ENCODE measurements at places on chromosomes 6 and 20.

DNA sequence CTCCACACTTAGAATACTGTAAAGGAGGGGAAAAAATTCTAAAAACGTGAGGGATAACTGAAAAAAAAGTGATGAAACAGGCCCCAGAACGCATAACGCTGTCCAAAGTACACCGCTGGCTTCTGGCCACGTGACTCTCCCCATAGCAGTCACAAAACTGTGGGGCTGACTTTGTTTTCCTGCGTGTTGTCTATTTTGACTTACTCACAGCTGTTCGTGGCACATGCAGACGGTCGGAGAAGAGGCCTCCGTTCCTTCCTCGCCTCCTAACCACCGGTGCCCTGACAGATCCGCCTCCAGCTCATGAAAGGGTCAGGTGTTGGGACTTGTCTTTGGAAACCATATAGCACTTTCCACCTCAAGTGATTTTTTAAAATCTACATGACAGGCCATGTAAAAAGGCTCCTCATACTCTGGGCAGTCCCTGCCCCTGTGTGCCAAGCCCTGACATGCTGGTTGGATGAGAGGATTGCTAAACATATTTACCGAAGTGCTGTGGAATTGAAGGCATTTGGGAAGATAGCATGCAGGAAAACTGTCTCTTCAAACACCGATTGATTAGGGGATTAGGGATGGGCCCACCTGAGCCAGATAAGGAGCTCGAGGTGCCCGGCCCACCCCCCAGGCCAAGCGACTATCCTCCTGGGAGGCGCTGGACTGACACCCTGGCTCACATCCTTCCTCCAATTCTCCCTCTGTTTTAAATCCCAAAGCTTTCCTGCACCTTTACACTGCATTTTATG lies 54.8 kb downstream of the DACT2 start:
- DNase-seq = no peak

DNA sequence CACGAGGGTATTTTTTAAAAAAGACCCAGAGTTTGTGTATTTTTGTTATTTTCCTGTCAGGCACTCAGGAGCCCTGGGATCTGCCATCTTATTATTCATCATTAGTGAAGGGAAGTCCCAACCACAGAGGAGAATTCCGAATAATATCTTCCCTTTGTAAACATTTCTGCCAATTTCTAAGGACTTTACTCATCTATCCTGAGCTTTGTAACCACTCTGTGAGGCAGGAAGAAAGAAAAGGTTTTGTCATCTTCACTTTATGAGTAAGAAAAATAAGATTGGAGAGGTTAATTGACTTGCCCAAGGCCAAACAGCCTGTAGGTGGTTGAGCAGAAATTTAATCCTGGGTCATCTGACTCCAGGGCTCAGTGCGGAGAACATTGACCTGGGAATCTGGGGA lies 23.0 kb upstream of the IYD start:
- DNase-seq = no peak

- no peak for DNase-seq
Observed at GRCh38 chr6:56815436-56815835, 139.5 kb upstream of the BEND6 start.

GRCh38 chr6:43900560-43900915 lies 130.5 kb downstream of the VEGFA start:
- DNase-seq = no peak

- DNase-seq = no peak
Observed at GRCh38 chr6:153170511-153170910, 39.4 kb upstream of the RGS17 start.

DNA sequence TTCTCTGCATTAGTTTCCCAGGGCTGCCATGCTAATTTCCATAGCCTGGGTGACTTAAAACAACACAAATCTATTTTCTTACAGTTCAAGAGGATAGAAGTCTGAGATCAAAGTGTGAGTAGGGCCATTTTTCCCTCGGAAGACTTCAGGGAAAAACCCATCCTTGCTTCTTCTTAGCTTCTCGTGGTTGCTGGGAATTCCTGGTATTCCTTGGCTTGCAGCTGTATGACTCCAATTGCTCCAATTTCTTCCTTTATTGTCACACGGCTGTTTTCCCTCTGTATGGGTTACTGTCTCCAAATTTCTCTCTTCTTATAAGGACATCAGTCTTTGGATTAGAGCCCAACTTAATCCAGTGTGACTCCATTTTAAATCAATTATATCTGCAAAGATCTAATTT lies 128.4 kb upstream of the JAG1 start:
- no peak for DNase-seq

DNA sequence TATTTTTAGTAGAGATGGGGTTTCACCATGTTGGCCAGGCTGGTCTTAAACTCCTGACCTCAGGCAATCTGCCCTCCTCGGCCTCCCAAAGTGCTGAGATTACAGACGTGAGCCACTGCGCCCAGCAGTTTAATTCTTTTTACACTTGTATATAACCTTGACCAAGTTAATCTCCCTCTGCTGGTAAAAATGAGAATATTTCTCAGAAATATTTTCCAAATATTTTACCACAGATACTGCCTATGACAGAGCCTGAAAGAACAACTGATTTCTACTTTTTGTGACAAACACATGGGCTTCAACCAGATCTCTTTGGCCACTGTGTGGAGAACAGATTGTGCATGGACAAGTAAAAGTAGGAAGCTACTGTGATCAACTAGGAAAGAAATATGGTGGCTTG lies 21.2 kb upstream of the NHSL1 start:
- peak; percentile 21 for DNase-seq

DNA sequence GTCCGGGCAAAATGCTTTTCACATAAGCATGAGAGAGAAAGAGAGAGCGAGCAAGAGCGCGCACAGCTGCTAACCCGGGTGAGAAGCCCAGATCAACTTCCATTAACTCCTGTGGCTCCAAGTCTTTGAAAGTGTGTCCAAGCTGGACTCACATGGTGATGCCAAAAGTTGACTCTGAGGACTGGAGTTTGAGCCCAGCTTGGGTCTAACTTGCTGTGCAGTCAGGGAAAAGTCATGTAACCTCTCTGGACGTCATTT lies 357.2 kb upstream of the SULF2 start:
- DNase-seq = no peak

DNA sequence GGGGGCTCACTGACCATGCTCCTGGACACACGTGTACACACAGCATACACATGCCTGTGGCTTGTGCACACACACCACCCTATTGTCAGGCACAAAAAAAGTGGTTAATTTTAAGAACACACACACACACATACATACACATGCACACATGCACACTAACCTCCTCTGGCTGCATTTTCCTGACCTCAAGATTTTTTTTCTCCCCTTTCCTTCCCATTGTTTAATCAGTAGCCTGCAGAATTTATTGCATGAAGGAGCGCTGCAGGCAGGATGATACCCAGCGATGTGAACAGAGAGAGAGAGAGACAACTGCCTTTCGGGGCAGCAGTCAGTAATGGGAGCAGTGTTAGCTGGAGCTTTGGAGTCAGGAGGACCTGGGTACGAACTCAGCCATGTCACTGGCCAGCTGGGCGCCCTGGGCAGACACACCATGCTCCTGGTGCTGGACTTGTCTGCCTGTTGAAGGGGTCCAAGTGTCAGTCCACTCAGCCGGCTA lies 990 bp upstream of the TRAF3IP2 start:
- no peak for DNase-seq

GRCh38 chr20:6886065-6886729 lies 118.7 kb downstream of the BMP2 start:
- no peak for DNase-seq

GRCh38 chr6:100212131-100212530 lies 218.1 kb upstream of the MCHR2 start:
- no peak for DNase-seq

GRCh38 chr20:17066902-17067301 lies 159.9 kb upstream of the PCSK2 start:
- no peak for DNase-seq

Data from activated CD4-positive, alpha-beta T cell treated with anti-CD3 and anti-CD28 coated beads, Interleukin-2, amount 50 U/mL, for 16 hours (primary cell).